ENCODE measurements at places on chromosomes 4 and X.

DNA sequence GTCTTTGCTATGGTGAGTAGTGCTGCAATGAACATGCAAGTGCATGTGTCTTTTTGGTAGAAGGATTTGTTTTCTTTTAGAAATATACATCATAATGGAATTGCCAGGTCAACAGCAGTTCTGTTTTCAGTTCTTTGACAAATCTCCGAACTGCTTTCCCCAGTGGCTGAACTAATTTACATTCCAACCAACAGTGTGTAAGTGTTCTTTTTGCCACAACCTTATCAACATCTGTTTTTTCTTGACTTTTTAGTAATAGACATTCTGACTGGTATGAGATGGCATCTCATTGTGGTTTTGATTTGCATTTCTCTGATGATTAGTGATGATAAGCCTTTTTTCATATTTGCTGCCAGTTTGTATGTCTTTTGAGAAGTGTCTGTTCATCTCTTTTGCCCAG, 406.3 kb downstream of the DTHD1 start:
- no peak for DNase-seq

DNA sequence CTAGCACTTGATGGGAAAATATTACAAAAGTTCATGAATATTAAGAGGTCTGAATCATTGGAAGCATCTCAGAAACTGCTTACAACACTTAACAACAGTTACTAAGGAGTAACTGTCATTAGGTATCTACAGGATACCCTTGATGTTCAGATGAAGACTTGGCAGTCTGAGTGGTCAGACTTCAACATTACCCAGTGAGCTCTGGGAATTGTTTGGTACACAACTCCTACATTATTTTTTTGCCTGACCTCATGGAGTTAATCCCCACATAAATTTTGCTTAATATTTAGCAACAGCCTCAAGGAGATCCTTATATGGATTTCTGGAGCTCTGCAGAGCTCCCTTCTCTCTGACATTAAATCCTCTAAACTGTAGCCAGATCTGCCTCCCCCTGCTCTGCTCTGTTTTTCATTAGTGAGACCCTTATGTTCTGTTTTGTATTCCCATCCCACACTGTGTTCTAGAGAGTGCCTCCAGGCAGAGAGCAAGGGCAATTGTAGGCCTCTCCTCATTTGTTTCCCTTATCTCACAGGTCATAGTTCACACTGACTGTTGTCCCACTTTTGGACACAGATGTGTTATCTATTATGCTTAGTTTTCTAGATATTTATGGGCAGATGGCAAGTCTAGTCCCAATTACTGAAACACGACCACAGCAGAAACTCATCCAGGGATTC, 368.8 kb downstream of the GASK1B start:
- DNase-seq = no peak

DNA sequence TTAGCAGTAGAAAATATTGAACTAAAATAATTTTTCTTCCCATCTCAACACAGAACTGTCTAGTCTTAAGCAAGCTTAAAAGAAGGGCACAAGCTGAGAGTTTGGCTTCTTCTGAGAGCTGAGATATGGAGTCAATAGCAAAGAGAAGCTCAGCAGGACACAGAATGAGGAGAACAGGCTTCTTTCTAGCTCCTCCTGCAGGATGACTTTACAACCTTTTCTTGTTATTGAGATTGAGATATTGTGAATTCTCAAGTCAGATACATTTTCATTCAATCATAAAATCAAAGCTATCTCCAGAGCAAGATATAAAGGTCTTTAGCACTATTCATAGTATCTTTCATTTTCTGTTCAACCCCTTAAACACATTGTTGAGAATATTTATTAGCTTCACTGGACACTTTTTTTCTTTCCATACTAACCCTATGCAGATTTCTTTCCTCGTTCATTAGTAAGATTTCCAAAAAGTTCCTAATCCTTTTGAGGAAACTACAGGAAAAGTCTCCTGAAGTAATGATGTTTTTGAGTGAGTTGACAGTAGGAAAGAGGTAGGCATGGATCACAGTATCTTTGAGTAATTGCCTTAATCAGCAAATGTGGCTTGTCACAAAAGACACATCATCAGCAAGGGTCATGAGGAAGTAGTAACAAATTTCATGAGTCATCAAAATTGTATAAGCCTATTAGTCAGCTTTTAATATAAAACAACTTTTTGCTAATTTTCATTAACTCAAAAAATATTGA, 17.8 kb upstream of the CXCL3 start:
- no peak for DNase-seq

- no peak for DNase-seq
These were observed 111.8 kb downstream of the EFNB1 start for GRCh38 chrX:68940601-68941000.

DNA sequence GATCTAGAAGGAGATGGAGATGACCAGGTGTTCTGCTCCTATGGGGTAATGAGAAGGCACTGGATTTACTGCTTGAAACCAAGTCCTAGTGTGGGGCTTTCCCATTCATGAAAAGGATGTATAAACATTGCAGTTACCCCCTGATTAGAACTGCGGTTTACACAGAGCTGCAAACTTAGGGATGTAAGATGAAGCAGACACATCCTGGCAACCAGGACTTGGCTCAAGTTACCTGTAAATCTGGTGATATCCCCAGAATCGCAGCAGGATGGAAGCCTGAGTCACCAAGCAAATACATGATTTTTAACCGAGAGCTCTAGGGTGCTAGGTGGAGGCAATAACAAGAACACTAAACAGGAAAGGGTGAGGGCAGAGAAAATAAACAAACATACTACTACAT, 178.6 kb upstream of the MAMLD1 start:
- no peak for DNase-seq

DNA sequence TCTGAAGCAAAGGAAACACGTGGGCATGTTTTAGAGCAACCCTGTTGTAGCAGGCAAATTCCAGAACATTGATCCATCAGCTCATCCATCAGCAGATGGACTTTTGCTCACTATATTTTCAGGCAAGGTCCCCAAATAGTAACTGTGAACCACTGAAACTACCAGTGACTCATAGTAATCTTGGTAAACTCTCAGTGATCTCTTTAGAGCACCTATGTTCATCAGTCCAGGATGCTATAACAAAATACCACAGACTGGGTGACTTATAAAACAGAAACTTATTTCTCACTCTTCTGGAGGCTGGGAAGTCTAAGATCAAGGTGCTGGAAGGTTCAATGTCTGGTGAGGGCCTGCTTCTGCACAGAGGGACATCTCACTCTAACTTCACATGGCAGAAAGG, 28.9 kb upstream of the BTC start:
- no peak for DNase-seq

GRCh38 chr4:110793381-110793801, 170.5 kb upstream of the PITX2 start:
- no peak for DNase-seq

DNA sequence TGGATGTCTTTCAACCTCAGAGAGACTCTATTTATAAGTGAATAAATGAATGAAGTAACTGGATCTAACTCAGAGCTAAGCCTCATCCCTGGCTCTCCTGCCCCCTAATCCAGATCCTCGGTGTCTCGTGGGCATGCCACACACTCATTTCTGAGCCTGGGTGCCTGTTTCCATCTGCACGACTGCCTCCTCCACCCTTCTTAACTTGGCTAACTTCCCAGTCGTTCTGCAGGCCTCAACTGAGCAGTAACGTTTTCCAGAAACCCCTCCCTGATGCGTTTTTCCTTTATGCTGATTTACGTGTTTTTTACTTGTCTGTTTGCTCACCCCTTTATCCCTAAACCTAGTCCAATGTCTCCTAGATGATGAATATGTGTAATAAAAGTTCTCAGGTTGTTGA, 186.9 kb upstream of the HS3ST1 start:
- DNase-seq = no peak

GRCh38 chr4:12770351-12770750, 713.8 kb downstream of the RAB28 start:
- DNase-seq = peak; percentile 91

DNA sequence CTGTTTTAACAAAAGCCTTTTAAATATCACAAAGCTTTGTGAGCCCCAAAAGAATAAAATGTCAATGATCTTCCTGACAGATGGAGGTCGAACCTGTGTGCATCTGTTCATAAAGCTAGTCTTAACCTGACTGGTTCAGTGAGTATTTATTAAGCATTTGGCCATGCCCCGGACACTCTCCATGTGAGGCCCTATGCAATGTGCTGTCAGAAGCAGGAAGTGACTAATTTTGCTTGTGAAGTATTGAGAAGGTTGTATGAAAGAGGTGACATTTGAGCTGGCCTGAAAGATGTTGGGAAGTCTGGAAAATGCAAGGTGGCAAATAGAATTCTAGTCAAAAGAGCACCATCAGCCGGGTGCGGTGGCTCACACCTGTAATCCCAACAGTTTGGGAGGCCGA, 171.4 kb downstream of the MSL3 start:
- no peak for DNase-seq

DNA sequence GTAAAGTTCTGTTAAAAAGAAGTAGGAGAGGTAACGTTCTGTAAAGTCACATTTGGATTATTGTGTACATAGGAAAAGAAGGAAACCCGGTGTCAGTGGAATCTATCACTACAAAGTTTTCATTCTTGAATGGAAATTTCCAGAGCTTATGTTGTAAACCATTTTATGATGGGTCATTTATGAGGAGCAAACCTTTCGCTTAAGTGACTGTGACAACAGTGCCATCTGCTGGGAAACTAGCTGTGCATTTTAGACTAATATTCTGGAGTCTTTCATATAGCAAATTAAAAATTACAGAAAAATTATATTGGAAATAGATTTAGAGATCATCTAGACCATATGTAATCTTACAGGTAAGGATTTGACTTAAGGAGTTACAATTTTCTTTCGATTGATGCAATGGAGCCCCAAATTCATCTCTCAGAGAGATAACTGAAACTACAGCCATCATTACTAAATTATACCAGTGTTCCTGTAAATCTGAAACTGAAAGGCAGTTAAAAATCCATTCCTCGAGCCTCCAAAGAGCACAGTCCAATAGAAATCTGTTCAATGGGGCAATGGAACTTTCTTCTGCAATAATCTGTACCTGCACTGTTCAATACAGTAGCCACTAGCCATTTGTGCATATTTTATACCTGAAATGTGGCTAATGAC, 26.9 kb downstream of the ASB9 start:
- DNase-seq = peak; percentile 81

DNA sequence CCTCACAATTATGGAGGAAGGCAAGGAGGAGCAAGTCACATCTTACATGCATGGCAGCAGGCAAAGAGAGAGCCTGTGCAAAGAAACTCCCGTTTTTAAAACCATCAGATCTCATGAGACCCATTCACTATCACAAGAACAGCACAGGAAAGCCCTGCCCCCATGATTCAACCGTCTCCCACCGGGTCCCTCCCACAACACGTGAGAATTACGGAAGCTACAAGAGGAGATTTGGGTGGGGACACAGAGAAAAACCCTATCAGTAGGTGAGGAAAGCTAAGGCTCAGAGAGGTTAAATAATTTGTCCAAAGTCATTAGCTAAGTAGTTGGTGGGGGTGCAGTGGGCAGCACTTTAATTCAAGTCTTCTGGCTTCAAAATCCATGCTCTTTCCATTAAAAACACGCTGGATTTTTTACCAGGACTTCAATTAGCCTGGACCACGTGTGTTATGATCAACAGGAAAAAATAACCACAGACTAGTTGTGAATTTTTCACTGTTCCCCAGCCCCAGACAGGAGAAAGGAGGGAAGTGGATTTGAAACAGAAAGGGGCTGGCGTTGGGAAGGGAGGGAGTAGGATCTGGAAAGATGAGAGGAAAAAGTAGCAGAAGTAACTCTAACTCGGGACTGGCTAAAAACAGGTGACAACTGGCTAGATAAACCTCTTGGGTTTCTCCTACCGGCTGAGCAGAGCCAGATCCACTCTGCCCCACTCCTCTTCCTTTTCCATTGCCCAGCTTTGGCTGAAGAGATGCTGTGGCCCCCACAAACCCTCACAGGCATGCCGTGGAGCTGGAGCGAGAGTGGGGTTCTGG, 986 bp downstream of the MTMR8 start:
- DNase-seq = peak; percentile 49

DNA sequence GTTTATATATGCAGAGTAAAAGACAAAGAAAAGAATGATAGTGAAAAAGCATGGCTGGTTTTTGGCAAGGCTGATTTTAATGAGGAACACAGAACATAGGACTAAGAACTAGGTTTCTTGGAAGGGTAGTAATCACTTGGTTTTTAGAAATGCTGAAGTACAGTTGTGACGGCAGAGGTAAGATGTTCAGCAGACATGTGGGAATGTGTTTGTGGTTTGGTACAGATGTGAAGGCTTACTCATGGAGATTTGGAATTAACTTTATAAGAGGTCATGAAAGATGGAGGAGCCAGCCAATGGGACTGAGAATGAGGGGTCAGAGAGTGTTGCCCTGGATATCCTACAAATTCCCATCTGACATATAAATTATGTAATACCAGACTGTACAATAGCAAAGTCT, 243.6 kb downstream of the NPFFR2 start:
- DNase-seq = no peak

DNA sequence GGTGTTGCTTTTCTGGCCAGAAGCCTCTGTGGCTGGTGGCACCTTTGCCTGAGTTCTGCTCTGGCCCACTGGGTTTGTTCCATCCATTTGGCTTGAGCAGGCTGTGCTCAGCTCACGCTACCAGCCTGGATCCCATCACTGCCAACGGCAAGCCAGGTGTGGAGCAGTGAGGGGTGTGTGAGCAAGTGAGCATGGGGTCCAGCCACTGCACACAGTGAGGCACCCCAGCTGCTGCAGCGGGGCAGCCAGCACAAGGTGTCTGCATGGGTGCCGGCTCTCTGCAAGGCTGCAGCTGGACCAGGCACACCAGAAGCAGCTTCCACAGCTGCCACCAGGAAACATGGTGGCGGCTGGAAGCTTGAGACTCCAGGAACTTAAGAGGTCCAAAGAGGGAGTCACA, 46.8 kb downstream of the ARAP2 start:
- DNase-seq = no peak

DNA sequence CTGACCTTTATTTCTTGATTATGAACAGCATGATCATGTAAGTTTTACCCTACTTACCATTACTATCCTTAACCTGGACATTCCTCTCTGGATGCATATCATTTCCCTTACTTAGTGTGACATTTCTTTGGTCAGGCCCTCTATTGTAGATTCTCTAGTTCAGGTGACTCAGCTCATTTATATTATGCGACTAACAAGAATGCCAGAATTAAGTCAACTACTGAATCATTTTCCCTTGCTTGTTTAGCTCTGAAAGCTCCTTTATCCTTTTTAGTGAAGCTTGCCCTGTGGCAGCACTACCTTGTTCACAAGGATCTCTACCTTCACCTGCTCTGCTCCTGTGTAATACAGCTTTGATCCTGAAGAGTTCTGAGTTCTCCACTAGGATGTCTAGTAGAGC, 15.1 kb upstream of the UGT2B17 start:
- DNase-seq = no peak

DNA sequence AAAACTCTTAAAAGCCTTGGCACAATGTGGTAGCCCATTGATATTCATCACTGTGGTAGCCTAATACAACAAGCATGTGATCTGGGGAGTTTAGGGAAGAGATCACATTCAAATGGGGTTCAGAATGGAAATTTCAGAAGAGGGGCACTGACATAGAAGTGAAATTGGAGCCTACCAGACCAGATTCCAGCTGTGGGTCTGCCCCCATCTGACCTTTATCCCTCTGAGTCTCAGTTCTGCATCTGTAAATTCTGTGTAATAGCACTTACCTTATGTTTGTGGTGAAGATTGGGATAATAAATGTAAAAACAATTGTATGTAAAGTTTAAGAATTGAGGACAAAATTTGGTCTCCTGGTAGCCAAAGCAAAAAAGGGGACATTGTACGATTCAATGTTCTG, 320.4 kb upstream of the BOD1L1 start:
- no peak for DNase-seq

GRCh38 chr4:17578482-17578891, 1.5 kb downstream of the LAP3 start:
- no peak for DNase-seq

- no peak for DNase-seq
These were observed 2209.9 kb downstream of the PCDH7 start for GRCh38 chr4:32929796-32930699.

Data from NCI-H1417 (cell line).